GM04504 (cell line): ENCODE measurements at places on chromosomes 1 and 21.

- DNase-seq = no peak
Observed at GRCh38 chr1:2544875-2545640, 11.1 kb upstream of the TNFRSF14 start.

DNA sequence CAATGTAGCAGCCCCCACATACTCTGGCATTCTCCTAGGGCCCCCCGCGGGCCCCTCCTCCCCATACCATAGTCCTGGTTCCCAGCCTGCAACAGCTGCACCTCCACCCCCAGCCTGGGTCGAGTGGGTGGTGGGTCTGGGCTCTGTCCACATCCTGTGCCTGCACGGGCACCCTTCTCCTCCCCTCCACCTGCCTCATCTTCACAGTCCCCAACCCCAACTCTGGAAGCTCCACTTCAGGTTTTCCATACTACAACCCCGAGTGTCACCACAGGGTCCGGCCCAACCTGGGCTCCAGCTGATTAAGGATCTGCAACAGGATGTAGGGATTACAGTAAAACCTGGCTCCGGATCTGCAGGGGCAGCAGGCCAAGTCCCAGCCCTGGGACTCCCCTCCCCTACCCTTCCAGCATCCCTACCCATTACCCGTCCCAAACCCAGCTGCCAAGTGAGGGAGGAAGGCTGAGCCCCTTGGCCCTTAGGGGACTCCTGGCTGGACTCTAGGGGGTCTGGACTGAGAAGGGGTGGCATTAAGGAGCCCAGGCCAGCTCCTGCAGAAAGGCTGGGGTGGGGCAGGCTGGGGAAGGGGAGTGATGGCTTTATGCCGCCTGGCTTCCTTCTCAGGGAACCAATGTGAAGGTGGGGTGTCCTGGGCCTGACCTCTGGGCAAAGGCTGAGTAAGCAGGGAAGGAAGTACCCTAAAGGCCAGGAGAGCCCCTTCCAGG lies 116.8 kb downstream of the CASZ1 start:
- DNase-seq = peak; percentile 25

GRCh38 chr21:46153247-46154154 lies 1.9 kb downstream of the FTCD start:
- DNase-seq = no peak

GRCh38 chr1:234645964-234646363 lies 36.0 kb upstream of the IRF2BP2 start:
- DNase-seq = no peak

GRCh38 chr1:1125945-1126344 lies 10.1 kb upstream of the C1orf159 start:
- no peak for DNase-seq

DNA sequence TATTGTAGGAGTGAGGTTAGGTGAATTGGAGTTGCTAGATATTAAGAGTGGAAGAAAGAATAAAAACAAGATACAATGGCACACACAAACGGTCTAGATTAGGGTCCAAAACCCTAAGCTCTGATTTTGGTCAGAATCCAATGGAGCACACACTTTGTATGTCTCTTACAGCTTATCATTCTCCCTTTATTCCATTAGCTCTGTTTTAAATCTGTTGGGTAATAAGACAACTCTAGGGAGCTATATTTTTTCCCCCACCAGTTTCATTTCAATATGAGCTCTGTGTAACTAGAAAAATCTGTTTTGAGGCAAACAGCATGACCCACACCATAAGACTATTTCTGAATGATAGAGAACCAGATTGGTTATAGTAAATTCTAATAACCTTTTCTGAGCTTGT lies 465.6 kb downstream of the ADGRL2 start:
- DNase-seq = no peak

GRCh38 chr21:37073417-37074196 lies 553 bp downstream of the TTC3 start:
- DNase-seq = peak; percentile 6

GRCh38 chr1:116851846-116852245 lies 57.9 kb upstream of the PTGFRN start:
- DNase-seq = no peak

DNA sequence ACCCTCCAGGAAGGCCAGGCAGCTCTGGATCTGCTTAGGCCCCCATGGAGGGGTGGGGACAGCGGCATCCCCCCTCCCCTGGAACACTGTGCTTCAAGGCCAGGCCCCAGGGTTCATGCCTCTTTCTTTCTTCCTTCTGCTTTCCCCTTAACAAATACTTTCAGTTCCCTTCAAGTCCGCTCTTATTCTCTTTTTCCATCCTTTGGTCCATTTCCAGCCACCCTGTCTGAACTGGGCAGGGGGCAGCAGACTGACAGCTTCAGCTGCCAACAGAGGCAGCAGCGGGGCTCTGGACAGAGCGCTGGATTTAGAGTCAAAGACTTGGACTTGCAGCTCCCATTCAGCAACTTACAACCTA lies 1.1 kb upstream of the CD244 start:
- DNase-seq = no peak
